ENCODE measurements at places on chromosomes 3 and 15.

DNA sequence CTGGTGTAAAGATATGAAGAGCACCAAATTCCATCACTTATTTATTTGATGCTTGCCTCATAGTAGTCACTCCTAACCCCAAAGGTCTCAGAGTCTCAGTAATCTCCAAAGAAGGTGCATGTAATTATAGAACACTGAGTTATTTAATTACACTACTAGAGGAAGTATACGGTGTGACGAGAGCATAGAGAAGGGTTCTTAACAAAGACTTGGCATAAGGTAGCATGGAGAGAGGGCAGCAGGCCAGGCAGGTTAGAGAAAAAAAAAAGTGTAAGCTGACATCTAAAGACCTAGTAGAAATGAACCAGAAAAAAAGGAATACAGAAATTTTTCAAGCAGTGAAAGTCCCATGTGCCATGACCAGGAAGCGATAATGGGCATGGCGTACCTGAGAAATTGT is 213.3 kb upstream of the TGFBR2 start:
- DNase-seq: no peak

- DNase-seq: peak; percentile 20
These were observed 141.2 kb downstream of the SERPINI1 start for GRCh38 chr3:167876620-167877281.

DNA sequence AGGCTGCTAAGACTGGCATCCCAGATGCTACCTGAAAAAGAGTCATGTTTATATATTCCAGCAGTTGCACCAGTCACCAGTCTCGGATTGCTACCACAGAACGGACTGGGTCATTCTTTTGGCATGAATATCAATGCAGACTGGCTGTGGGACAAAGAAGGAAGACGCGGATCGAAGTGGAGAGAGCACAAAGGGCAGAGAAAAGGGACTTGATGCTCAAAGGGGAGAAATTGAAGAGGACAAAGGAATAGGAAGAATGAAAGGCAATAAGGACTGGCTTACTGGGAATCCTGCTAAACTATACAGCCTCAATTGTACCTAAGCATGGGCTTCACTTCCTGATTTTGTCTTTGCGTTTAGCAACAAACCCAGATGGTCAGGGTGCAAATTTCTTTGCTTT is 15.3 kb upstream of the DIS3L start:
- no peak for DNase-seq

DNA sequence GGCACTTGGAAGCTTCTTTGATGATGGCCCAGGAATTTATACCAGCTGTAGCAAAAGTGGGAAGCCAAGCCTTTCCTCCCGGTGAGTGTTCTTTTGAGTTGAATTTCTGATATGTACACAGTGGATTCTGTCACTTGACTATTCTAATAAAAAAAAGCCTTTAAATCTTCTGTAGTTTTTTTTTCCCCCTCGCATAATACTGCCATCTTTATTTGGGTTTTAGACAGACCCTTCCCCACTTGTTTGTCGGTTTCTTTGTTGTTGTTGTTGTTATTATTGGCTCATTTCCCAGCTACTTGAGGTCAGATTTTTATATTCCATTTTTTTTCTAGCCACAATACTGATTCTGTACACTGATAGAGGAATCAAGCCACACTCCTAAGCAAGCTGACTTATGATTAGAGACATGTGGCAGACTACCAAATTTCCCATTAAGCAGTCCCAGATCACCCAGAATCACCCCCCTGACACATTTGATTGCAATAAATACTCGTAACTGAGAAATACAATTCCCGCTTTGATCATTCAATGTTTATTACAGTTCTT is 122.4 kb upstream of the IL12A start:
- DNase-seq: no peak

DNA sequence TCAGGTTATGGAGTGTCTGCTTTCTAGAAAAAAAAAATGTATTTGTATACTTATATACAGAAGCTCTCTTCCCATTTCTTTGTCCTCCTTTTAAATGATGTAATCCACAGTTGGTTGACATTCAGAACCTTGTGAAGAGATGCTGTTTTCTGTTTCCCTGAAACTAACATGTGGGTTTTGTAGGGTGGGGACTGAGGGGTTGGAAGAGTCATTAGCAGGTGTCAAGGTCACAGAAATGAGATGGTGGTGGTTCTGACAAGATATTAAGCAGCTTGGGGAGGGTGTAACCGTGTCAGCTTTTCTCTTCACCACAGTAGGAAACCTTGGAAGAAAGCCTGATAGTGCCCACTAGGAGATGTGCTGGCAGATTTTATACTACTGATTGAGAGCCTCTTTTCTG is 2.4 kb downstream of the RASA2 start:
- DNase-seq: no peak

- no peak for DNase-seq
These were observed 14.6 kb upstream of the AHSG start for GRCh38 chr3:186598108-186598784.

GRCh38 chr3:126154391-126155279 is 25.8 kb downstream of the ALDH1L1 start:
- no peak for DNase-seq

- no peak for DNase-seq
These were observed 34.0 kb upstream of the ZNF280D start for GRCh38 chr15:56767315-56767714.

GRCh38 chr3:111412656-111413055 is 129.3 kb upstream of the CD96 start:
- DNase-seq: no peak

DNA sequence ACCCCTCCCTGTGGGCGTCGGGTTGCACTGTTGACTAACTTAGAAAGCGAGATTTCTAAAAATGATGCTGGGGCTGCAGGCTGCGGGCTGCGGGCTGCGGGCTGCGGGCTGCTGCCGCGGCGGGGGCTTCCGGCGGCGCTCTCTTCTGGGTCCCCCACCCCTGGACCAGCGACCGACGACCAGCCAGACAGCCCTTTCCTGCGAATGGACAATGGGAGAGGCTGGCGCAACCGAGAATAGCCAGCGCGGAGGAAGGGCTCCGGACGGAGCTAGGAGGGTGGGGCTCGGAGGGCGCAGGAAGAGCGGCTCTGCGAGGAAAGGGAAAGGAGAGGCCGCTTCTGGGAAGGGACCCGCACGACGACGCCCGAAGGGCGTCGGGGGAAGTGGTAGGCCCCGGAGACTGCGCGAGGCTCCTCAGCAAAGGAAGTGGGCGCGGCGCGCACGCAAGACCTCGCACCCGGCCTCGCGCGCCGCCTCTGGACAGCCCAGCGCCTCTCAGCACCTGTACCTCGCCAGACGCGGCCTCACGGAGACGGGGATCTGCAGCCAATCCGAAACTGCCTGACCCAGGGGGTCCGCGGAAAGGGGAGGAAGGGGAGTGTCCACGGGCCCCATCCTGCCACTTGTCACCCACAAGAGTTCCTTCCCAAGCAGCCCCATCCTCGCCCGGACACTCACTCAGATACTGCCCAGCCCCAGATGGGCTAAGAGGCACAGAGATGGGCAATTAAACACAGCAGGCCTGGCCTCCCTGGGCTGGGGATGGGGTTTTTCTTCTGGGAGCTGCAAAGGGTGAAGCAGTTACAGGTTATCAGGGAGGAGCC is 70.7 kb downstream of the SLC12A8 start:
- peak; percentile 83 for DNase-seq

DNA sequence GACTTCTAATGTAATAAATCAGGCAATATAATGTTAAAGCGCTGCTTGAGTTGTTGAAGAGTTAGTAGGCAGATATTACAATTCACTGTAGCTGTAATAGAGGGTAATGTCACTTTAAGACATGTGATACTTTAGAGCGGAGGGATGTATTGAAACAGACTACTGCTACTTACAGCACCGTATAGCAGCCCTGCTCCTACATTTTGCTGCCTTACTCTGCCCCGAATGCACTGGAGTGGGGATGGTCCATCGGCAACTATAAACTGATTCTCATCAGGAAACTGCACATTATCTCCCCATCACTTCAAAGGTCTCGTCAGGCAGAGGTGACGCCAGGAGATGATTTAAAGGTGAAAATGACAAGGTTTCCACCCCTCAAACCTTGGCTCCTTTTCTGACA is 349.7 kb upstream of the SUCLG2 start:
- no peak for DNase-seq

DNA sequence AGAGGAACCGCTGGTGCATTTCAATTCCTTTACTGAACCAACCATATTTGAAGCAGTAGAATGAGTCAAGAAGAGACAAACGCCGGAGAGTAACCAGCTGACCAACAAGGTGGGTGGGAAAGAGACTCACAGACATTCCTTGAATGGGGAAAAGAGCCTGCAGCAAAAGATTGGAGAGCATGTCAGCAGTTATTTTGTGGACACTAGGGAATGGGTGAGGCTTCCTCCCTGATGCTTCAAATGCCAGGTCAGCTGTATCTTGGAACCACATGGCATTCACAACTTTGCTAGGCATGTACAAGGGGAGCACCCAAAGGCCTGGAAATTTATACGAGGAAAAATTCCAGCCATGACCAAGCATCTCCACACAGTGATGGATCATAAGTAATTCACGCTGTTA is 29.9 kb upstream of the ZKSCAN7 start:
- no peak for DNase-seq

- no peak for DNase-seq
These were observed 6.3 kb downstream of the THBS1 start for GRCh38 chr15:39587096-39587721.

DNA sequence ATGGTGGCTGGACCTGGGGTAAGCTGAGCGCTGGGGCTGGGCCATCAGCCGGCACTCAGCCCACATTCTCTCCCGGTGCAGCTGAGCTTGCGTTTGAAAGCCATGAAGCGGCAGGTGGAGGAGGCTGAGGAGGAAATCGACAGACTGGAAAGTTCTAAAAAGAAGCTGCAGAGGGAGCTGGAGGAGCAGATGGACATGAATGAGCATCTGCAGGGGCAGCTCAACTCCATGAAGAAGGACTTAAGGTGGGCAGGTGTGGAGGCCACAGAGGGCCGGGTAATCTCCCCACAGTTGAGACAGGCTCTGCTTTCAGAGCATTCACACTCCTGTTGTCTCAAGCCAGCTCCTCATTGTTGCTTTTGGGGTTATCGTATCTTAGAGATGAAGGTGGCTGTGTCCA is 45.7 kb upstream of the MYZAP start:
- DNase-seq: no peak

- no peak for DNase-seq
These were observed 6.4 kb downstream of the ATXN7 start for GRCh38 chr3:63869940-63870614.

DNA sequence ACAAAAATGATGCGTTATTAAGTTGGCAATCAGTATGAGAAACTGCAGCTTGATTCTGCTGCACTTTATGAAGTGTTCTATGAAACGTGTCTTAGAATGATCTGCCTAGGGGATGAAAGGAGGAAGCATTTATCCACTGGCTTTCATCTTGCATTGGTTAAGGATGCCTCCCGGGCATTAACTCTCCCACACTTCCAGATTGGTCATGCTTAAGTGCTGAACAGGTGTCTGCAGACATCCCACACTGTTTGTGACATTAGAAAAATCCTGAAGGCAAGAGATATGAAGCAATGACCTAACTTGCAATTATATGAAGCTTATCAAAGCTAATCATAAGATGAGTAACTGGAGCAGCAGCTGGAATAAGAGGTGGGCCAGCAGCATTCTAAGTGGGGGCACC is 437.3 kb downstream of the NSUN3 start:
- no peak for DNase-seq

GRCh38 chr3:171058058-171058457 is 31.5 kb upstream of the SLC2A2 start:
- DNase-seq: no peak

GRCh38 chr3:38268522-38268921 is 2.9 kb downstream of the SLC22A13 start:
- no peak for DNase-seq

GRCh38 chr15:75662823-75663519 is 15.3 kb downstream of the SNX33 start:
- no peak for DNase-seq

- no peak for DNase-seq
These were observed 38.8 kb downstream of the HACL1 start for GRCh38 chr3:15562560-15562959.

DNA sequence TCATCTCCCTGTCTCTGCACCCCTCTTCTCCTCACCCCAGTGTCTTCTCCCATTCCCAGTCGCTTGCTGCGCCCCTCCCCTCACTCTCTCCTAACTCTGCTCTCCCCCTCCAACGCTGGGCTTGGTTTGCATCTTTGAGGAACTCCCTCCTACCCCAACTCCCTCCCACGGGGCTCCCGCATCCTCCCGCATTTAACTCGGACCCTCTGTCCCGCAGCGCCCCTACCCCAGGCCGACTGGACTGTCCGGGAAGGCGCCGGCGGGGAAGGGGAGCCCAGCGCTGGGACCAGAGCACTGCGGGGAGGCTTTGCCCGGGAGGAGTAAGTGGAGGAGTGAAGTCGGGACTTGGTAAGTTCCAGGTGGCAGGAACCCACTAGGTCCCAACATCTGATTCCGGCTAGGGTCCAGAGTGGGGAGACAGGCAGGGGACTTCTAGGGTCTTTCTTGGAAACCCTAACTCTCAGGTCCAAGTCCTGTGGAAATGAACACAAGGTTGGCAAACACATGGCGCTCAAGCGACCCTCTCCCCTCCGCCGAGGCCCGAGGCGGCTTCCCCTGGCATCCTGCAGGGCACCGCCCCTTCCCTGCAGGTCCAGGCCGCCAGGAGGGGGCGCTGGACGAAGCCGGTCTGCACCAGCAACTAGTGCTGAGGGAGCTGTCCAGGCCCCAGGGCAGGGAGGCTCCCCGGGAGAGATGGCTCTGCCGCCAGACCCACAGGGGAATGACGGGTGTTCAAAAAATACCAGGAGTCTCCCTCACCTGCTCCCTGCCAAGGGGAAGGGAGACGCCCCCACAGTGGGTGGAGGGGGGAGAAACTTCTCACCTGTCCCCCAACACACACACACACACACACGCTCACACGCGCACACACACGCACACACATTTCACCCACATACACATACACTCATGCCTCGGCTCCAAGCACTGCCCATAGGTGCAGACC is 53.2 kb downstream of the LHFPL4 start:
- no peak for DNase-seq

DNA sequence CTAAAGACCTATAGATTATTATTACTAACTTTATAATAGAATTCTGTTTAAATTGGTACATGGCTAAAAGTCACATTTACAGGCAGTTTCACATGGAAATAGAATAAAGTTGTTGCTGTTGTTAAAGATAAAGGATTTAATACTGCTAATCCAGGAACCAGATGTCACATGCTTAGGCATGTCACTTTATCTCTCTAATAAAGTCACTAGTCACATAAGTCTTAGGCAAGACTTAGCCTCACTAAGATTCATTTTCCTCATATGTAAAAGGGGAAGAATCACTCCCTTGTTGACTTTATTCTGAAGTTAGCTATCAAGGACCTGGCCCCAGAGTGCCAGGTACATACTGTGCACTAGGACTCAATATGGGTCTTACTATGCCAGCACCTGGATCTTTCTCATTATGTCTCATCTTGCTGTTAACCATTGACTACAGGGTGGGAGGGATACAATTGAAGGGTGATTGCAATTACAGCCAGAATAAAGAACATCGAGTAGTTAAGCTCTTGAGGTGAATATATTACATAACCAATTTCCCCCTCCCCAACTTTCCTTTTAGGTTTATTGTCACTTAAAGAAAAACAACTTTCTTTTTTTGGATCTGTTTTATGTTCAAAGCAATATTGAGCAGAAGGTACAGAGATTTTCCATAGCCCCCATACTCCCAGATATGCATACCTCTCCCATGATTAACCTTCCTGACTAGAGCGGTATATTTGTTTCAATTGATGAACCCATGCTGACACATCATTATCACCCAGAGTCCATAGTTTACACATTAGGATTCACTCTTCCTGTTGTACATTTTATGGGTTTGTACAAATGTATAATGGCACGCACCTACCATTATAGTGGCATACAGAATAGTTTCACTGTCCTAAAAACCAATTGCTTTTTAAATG is 36.6 kb downstream of the LNP1 start:
- DNase-seq: no peak

Measured in tibial artery (tissue), 4 donors.